Pons (tissue), 1 donor: ENCODE measurements at places on chromosomes 12 and 14.

DNA sequence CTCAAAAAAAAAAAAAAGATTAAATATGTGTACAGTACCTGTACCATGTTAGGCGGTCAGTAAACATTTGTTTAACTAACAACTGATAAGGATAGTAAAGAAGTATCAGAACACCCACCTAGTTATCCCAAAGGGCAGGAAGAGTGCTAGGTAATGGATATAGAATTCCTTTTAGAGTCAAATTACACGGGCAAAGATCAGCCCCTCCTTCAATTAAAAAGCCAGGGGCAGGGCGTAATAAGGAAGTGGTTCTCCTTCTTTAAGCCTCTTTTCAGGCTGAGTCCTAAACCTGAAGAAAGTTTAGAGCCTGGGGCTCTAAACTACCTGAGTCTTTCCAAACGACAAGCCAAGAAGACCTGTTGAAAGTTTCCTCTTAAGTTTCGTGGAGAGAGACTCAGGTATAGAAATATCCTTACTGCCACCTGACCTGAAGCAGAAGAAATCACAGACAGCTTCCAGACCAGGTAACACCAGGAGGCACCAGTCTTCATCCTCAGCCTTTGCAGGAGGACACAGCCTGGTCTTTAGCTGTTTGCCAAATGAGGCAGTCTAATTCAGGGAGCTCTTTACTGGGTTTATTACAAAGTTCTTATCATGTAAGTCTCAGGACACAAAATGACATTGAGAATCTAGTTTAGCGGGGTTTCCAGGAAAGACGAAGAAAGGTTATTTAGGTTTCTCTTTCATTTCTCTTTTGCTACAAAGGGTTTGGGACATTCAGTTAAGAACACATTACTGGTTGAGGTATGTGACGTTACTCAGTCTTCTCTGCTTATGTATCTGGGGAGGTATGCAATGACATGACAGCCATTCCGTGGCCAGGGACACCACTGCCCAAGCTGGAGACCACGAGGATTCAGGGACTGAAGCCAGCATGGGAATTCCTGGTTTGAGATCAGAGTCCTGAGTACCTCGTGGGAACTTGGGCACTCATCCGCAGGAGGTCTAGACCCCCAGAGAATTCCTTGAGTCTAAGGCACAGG is at the start of gene BCL2L14:
Gene BCL2L14, plus strand, starts transcription at position 266 of the 983 bp plus-strand sequence. CDS start 8,367 bp downstream, outside the sequence.
- no peak for DNase-seq

GRCh38 chr14:104250175-104250574 is 111.8 kb downstream of the KIF26A start:
- no peak for DNase-seq

DNA sequence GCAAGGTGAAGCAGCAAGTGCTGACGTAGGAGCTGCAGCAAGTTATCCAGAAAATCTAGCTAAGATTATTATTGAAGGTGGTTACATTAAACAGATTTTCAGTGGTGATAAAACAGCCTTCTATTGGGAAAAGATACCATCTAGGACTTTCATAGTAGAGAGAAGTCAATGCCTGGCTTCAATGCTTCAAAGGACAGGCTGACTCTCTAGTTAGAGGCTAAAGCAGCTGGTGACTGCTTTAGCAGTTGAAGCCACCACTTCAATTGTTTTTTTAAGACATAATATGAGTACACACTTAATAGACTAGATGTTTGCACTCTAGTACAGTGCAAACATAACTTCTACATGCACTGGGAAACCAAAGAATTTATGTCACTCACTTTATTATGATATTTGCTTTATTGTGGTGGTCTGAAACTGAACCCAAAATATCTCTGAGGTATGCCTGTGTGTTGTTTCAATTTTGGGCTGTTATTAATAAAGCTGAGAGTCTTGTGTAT is 1026.9 kb upstream of the FOXG1 start:
- DNase-seq, result no peak

DNA sequence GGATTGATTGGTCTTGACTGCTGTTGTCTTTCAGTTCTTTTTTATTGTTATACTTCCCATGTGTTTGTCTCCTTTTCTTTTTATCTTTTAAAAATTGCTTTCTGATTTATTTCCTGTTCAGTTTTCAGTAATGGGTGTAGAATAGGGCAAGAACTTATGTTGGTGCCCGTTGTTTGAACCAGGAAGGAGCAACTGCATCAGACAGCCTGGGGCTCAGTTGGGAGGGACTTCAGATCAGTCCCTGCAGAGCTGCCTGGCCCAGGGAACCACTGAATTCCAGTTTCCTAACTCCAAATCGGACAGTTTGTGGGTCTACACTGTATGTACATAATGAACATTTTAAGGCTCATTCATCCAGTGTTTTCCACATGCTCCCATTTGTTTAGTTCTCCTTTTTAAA is 64.9 kb downstream of the FBXO34 start:
- DNase-seq, result no peak

GRCh38 chr12:96334502-96334901 is 65.7 kb downstream of the CDK17 start:
- DNase-seq, result no peak

GRCh38 chr12:122932207-122932606 is 34.1 kb downstream of the ABCB9 start:
- no peak for DNase-seq

DNA sequence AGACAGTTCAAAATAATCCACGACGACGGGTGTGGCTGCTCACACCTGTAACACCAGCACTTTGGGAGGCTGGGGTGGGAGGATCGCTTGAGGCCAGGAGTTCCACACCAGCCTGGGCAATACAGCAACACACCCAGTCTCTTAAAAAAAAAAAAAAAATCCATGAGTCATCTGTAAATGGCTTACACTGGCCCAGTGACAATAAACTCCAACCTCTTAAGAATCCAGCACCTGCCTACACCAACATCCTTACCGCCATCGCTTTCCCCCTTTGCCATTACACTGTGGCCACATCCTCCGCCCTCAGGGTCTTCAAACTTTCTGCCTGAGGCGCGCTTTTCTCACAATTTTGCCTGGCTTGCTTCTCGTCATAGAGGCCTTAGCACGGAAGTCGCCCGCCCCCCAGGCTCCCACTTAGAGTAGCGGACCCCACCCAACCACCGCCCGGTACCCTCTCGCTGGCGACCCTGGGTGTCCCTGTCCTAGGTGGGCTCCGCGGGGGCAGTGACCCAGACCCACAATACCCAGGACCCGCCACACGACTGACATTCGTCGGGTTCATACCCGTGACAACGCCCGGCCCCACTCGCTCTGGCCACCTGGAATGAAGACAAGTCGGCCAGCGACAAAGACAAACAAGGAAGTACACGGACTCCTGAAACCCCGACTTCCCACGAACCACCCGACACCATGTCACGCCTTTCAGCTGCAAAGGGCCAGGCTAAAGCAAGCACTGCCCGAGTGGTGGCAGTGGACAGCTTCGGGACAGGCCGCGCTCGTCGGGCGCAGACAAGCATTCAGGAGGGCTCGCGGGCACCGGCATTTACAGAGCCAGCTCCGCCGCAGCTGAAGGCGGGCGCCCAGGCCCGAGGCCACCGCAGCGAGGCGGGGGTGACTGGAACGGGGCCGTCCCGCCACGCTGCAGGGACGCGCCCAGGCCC is 636 bp downstream of the GOLGA3 start:
- peak; percentile 16 for DNase-seq

- DNase-seq, result no peak
These were observed 29.5 kb upstream of the APOLD1 start for GRCh38 chr12:12755923-12756322.

- no peak for DNase-seq
These were observed 1.4 kb downstream of the C12orf56 start for GRCh38 chr12:64389154-64389553.

GRCh38 chr12:44509471-44509870 is 366.6 kb downstream of the NELL2 start:
- no peak for DNase-seq

- no peak for DNase-seq
These were observed 2.4 kb downstream of the EMP1 start for GRCh38 chr12:13198876-13199275.

DNA sequence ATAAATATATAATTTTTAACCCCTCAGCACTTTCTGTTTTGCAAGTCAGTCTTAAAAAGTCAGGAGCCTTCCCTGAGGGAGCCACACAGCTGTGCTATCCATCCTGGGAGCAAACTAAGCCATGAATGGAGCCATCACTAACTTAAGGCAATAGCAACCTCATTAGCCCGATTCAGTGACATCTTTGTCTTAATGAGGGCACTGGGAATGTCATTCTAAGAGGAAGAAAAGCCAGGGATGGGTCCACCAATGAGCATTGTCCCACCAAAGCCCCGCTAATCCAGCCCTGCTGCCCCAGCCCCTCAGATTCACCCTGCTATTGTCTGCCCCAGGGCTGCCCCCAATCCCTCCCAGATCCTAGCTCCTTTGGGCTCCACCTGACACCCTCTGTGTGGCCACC is 19.5 kb downstream of the GSC start:
- DNase-seq, result no peak

- no peak for DNase-seq
These were observed 441.9 kb downstream of the TMEM121 start for GRCh38 chr14:105968291-105968690.

DNA sequence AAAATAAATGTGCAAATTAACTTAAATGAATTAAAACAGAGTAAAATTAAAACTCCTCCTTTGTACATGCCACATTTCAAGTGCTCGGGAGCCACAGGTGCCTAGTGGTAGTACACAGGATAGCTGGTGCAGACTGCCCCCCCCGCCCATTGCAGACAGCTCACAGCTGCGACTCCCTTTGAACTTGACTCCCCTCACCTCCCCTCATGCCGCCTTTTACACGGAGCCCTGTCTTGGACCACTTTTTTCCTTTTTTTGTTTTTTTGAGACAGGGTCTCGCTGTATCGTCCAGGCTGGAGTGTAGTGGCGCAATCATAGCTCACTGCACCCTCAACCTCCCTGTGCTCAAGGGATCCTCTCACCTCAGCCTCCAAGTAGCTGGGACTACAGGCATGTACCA is 11.5 kb downstream of the SETD1B start:
- DNase-seq, result no peak

- DNase-seq, result peak; percentile 77
These were observed 274.7 kb downstream of the EGLN3 start for GRCh38 chr14:33676135-33676566.

- DNase-seq, result no peak
These were observed 16.6 kb upstream of the GPR68 start for GRCh38 chr14:91261115-91261514.

- DNase-seq, result no peak
These were observed 1.2 kb upstream of the FGD4 start for GRCh38 chr12:32398181-32398580.

GRCh38 chr12:91630596-91631293 is 448.1 kb upstream of the DCN start:
- DNase-seq, result peak; percentile 30
